NCI-H774 (cell line): ENCODE measurements at places on chromosomes 11 and 22.

- peak; percentile 29 for DNase-seq
Observed at GRCh38 chr11:6705905-6706535, 22.9 kb upstream of the MRPL17 start.

DNA sequence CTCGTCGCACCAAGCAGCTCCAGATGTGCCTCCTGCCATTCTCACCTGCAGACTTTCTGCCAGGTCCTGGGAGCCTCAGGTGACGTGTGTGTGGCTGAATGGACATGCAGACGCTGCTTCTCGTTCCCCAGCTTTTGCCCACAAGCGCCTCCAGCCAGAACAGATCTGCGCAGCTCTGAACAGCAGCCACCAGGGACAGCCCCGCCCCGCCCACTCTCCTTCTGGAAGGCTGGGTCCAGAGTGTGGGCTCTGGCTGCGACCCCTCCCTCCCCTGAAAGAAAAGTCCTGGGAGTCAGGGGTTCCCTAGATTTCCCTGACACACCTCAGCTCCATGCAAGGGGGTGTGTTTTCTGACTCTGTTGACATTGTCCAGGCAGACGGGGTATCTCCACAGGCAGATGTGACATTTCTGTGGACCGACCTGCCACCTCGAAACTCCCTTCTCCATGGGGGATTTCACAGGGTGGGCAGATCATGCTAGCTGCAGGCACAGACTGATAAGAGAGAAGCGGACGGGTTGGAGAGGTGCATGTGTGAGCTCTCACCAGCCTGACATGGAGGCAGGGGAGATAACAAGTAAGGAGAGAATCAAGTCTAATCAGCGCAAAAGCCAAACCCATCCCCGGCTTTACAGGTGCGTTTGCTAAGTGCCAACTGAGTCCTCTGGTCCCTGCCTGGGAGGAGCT lies 19.8 kb downstream of the SLCO2B1 start:
- no peak for DNase-seq

- DNase-seq, result no peak
Observed at GRCh38 chr11:113626736-113627135, 79.4 kb downstream of the TMPRSS5 start.

- DNase-seq, result no peak
Observed at GRCh38 chr11:120805960-120806555, 217.8 kb upstream of the TBCEL start.

DNA sequence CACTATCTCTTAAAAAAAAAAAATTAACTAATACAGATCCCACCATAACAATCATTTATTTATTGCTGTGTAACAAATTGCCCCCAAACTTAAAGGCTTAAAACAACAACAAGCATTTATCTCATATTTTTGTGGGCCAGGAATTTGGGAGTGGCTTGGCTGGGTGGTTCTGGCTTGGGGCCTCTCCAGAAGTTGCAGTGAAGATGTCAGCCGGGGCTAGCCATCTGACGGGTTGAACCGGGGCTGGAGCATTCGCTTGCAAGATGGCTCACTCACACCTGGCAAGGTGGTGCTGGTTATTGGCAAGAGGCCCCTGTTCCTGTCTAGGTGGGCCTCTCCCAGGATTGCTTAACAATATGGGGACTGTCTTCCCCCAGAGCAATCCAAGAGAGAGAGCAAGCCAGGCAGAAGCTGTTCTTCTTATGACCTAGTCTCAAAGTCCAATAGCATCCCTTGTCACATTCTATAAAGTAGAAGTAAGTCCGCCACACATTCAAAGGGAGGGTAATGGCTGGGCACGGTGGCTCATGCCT lies 29.5 kb downstream of the ACO2 start:
- DNase-seq, result no peak

- no peak for DNase-seq
Observed at GRCh38 chr11:76803811-76804600, 20.9 kb downstream of the TSKU start.

GRCh38 chr22:20239676-20240446 lies 28.3 kb downstream of the RTN4R start:
- no peak for DNase-seq

GRCh38 chr11:28107191-28107749 lies 686 bp downstream of the KIF18A start:
- DNase-seq, result no peak

DNA sequence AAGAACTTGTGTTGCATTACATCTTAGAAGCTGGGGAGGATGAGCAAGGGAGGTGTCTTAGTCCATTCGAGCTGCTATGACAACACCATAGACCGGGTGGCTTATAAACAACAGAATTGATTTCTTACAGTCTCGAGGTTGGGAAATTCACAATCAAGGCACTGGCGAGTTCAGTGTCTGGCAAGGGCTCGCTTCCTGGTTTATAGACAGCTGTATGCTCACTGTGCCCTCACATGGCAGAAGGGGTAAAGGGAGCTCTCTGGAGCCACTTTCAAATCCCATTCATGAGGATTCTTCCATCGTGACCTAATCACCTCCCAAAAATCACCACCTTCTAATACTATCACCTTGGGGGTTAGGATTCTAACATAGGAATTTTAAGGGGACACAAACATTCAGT lies 150.0 kb upstream of the NECTIN1 start:
- DNase-seq, result no peak

GRCh38 chr22:21734540-21735199 lies 924 bp downstream of the YPEL1 start:
- DNase-seq, result no peak

GRCh38 chr11:124762105-124762623 lies at the start of gene ESAM:
Gene ESAM, minus strand, starts transcription at chr11:124762290. Its CDS starts 136 bp downstream, at chr11:124762154.
- DNase-seq, result peak; percentile 50

DNA sequence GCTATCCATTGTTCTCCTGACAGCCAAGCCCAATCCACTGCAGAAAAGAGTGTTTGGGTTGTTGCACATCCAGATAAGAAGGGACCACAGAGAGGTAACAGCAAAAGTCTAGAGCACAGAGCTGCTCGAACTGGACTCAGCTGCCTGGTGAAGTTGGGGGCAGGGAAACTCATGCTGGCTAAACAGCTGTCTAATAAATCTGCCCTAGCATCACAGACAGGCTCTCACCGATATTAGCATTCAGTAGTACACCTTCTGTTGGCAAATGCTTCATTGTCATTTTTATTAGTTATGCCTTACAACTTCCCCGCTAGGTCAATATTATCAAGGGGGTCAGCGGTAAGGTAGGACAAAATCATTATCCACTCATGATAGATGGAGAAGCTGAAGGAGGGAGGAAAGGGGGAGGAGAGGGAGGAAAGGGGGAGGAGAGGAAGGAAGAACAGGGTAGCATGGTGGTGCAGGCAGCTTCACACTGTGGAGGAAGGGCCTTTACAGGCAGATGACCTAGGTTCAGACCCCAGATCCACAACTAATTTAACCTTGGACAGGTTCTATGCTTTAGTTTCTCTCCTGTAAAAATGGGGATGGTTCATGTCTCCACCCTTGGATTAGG lies 102.7 kb downstream of the LARGE1 start:
- DNase-seq, result no peak

DNA sequence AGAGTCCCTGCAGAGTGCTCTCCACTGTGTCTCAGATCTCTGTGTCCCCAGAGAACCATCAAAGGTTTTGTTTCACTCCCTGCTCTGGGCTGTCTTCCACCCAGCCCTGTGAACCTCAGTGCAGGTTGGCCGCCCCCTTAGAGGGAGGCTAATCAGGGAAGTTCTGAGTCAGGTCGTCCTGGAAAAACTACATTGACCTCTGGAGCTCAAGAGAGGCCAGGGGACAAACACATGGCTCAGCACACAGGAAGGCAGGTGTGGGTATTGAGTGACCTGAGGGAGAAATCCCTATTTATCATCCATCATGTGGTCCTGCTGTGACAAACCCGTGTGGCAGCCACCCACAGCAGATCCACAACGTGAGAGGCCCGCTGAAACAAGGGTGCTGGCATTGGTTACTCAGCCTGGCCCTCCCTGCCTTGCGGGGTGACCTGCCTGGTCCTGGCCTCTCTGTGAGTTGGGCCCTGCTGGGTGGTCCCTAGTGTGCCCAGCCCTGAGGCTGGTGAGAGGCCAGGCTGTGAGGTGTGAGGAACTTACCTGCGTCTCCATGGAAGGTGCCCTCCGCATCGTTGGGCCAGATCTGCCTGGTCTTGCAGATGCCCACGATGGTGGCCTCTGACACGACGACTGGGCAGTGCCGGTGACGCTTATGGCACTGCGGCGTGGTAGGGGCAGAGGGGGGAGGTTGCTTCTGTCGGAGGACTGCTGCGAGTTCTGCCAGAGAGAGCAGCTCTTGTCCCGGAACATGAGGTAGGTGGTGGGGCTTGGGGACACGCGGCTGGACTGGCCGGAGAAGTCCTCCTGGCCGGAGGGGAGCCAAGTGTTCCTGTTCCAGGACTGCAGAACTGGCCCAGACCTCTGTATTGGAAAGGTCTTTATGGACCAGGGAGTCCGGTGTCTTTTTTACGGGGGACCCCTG lies 669 bp upstream of the BCR start:
- DNase-seq, result no peak

GRCh38 chr11:128476729-128477128 lies 110.6 kb downstream of the ETS1 start:
- no peak for DNase-seq

DNA sequence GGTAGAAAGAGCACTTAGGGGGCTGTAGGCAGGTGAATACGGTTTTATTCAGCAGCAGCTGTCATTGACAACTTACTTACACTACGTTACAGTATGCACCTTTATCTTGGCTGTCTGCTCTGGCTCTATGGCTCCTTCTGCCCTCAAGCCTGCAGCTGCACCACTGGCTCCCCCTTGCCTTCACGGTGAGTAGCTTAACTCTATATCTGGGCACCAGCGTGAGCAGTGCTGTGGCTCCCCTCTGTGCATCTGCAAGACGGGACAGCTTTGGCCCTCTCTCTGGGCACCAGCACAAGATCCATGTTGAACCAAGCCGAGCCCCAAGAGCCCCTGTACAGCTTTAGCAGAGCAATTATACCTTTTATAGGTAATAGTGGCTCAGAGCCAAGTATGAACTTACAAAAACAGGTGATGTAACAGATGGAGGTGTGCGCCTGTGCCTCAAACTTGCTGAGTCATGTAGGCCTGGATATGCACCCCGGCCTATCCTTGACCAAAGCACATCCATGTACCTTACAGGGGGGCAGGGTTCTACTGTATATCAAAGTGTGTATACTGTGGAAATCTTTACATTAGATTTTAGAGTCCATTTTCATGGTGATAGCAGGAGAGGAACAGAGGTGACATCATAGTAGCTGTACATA lies 96.9 kb upstream of the CTSC start:
- no peak for DNase-seq

DNA sequence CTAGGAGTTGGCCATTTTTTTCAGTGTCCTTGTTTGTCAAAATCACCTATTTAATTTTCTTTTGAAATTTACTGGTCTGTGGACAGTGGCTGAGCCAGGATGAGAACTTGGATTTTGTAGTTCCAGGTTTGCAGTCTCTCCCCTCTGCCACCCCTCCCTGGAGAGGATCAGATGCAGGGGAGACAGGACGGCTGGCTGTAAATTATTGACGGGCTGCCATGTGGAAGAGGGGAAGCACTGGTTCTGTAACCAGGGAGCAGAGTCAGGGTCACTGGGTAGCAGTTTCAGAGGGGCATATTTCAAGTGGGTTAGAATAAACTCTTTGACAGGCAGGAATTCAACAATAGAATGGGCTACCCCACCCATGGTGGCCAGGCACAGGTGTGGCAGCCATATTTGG lies 20.6 kb upstream of the YWHAH start:
- no peak for DNase-seq

DNA sequence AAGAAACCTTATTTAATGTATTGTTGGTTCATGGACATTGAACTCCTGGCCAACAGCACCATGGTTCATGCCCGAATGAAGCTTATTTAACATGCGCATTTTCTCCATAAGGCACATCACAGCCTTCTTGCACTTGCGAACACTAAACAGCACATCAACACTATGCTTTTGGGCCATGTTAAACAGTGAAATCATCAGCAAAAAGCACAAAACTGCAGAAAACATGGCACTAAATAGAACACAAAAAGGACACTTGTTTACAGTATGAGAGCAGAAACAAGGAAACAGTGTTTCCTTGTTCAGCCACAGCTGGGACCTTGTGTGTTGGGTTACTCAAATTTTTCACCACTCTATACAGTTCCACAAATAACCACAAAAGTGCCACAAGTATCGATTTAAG lies 122.3 kb downstream of the MSANTD4 start:
- DNase-seq, result no peak

DNA sequence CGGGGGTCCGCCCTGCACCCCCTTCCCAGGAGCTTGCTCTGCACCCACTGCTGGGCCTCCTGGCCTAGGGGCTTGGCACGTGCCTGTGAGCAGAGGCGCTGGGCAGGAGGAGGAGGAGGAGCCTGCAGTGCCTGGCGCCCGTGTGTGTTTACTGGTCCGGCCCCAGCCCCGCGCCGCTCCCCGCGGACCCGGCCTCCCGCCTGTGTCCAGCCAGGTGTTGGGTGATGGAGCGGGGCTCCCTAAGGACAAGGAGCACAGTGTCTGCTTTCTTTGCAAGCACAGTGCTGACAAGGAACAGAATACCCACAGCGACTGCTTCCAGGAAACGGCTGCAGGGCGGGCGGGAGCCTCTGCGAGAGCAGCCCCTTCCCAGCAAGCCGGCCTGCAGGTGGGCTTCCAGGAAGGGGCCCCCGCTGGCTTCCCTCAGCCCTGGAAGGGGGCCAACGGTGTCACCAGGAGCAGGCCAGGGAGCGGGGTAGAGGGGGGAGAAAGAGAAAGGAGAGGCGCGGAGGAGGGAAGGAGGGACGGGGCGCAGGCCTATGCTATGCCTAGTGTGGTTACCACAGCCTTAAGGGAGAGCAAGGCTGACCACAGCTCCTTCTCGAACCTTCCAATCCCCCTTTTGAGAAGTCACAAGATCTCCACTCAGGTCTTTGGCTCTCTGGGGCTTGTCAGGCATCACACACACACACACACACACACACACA lies 6.6 kb downstream of the H19 start:
- DNase-seq, result no peak

- DNase-seq, result no peak
Observed at GRCh38 chr22:39360242-39360641, 10.5 kb downstream of the SYNGR1 start.

GRCh38 chr11:13055200-13055599 lies 46.1 kb downstream of the RASSF10 start:
- DNase-seq, result no peak

DNA sequence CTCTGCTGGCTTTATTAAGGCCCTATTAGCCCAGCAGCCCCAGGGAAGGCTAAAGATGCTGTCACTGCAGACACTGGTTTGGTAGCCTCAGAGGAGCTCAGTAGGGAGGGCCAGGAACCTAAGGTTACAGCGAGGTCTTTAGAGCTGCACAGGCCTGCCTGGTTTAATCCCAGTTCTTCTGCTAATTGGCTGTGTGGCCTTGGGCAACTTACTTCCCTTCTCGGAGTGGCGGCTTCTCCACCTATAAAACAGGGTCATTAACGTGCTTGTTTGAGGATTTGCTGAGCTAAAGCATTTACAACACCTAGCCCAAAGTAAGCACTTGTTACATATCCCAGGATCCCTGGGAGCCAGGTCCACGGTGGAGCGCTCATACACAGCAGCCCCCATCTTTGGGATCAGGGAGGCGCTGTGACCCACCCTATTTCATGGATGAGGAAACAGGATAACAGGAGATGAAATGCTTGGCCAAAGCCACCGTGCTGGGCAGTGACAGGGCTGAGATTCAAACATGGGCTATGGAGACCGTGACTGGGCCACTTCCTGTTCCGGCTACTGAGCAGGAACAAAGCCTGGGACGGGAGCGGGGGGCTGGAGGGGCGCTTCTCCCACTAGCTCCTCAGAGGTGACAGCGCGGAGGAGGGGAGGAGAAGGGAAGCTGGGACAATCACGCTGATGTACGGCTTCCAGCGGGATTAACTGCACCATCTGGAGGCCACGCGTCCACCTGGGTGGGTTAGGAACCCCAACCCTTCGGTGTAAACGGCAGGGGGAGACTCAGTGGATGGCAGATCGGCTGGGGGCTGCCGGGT lies 61.5 kb downstream of the IGLL1 start:
- no peak for DNase-seq
